ENCODE measurements at places on chromosomes 2 and 18.

GRCh38 chr2:240432430-240432819 is 3.0 kb upstream of the GPC1 start:
- DNase-seq, result no peak

DNA sequence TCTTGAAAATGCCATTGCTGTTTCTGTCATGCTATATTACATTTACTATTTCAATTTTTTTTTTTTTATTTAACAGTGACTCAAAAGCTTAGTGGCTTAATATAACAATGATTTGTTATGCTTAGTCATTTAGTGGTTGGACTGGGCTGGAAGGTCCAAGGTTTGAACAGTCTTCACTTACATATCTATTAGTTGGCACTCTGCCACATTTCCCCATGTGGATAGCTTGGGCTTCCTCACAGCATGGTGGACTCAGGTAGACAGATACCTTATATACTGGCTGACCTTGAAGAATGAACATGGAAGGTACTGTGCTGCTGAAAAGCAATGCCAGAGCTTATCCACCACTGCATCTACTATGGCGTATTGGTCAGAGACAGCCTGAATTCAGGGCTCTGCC is 909.5 kb upstream of the SOX11 start:
- no peak for DNase-seq

DNA sequence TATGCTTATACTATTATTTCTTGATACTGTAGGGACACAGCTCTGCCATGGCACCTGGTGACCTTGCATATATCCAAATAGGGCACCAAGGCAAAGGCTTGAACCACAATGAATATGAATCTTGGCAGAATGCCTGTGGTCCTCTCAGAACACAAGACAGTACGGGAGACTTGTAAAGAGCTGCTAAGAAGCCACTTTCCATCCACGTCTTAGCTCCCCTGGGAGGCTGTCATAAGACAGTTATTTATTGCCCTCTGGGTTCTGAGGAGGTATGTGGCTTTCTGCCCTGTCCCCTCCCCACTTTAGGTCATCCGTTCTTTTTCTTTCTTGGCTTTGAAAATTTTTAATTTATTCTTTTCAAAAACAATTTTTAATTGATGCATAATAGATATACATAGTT is 29.8 kb upstream of the MRPL33 start:
- DNase-seq, result no peak

GRCh38 chr18:66674286-66674685 is 70.4 kb upstream of the CDH19 start:
- DNase-seq, result no peak

- DNase-seq, result peak; percentile 30
These were observed 839 bp upstream of the GPR148 start for GRCh38 chr2:130728007-130728454.

DNA sequence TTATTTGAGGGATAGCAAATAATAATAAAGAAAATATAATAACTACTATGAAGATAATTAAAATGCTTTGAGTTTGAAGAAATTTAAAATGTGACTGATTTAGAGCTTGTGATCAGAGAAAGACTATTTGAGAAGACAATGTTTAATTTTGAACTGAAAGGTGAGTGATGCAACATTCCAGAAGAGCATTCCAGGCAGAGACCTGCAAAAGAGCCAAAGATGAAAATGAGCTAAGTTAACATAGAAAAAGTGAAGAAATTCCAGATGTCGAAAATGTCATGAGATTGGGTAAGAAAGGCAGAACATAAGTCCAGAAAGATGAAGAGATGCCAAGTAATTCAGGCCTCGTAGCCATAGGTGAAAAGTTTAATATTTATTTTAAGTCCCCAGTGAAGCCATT is 215.8 kb downstream of the FSIP2 start:
- DNase-seq, result no peak

DNA sequence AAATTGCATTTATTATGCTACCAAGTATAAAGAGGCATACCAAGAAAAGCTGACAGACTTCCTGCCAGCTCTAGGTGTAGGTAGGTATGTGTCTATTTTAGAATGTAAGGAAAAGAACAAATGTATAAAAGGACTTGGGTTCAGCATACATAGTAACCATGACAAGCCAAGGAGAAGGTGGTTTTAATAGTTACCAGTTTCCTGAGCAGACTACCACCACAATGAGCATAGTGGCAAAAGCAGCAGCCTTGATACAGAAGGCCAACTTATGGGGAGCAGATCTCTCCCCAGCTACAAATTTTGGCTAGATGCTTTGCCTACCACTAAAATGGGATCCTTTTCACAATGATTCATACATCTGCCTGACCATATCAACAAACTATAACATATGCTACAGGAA is 34.5 kb downstream of the METTL8 start:
- no peak for DNase-seq

GRCh38 chr2:3662239-3662638 is 4.2 kb downstream of the ALLC start:
- DNase-seq, result no peak
